ENCODE measurements at places on chromosomes 2 and 18.

GRCh38 chr2:74498500-74499266 lies 720 bp downstream of the LBX2 start:
- no peak for DNase-seq

GRCh38 chr2:121826036-121826435 lies 70.6 kb downstream of the TSN start:
- DNase-seq = no peak

GRCh38 chr2:174233771-174234275 lies 14.5 kb downstream of the OLA1 start:
- DNase-seq = no peak

- DNase-seq = no peak
These were observed 61.5 kb downstream of the BARD1 start for GRCh38 chr2:214747992-214748391.

DNA sequence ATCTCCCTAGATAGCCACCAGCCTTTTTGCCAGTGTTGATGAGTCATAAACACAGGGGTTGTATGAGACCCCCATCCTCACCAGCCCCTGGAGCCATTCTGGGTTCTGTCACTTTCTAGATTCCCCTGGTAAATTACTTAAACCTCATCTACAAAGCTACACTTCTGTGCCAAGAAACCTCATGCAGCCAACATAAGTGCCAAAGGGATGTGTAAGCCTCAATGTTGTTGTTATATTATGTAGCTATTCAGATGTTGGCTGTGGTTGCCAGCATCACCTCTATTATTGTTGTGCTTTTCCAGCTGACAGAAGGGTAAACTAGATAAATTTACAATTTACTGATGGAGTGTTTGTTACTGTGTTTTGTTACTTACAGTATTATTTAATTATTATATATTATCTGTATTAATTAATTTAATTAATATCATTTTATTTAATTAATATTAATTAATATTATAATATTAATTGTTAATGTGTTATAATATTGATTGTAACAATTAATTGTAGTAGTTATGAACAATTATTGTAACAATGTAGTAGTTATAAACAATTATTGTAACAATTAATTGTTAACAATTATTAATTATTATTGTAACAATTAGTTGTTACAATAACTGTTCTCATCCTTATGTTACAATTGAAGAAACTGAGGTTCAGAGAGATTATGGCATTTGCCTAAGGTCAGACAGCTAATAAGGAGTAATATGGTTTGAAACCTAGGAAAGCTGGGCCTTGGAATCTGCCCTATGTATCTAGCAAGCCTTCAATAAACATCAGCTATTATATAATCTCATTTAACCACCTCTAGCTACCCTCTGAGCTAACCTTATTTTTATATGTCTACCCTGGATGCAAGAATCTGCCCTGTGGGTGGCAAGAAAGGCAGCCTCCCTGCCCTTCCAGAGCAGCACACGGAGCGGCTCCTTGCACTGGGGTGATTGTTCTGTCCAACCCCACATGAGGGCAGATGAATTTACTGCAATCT lies 36.1 kb downstream of the PSTPIP2 start:
- no peak for DNase-seq

DNA sequence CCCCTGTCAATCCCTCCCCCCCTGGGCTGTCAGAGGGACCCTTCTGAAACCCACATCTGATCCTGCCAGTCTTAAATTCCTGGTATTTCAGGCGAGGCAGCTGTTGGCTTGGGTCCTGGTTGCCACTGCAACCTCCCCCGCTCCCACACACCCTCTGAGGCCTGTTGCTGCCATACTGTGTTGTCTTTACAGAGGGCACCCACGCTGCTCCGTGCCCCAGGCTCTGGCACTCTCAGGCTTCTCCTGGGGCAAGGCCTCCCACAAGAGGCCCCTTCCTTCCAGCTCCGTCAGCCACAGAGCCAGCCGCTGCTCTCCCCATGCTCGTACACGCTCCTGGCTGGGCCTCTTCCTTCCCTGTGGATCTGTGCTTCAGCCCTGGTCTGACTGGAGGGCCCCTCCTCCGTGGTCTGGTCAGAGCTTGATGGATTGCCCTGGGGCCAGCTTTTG lies 8.6 kb downstream of the CABLES1 start:
- no peak for DNase-seq

DNA sequence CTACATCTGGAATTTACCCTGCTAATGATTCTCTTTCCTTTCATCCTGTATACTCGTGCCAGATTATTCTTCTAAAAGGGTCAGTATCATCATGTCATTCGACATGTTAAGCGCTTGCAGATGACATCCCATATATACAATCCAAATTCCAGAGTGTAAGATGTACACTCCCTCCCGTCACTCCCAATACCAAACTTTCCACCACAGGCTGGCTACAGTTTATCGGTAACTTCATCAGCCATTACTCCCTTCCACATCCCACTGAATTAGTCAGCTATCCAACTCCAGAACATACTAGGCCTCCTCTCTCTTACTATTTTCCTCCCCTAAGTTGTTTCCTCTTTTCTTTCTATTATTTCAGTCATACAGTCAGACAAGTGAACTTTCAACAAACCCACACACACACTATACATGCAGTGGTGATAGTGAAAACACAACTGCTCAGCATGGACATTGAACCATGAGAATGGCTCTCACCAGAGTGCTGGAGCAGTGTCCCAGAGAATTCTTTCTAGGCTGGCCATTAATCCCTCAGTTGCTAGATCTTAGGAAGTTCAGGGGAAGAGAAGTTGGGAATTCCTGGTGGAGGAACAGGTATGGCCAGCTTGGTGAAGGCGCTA lies 10.6 kb upstream of the NMI start:
- DNase-seq = no peak

- no peak for DNase-seq
These were observed 592.7 kb downstream of the XIRP2 start for GRCh38 chr2:167480986-167481309.

- DNase-seq = no peak
These were observed 191.6 kb downstream of the SEPTIN10 start for GRCh38 chr2:109422071-109422757.

DNA sequence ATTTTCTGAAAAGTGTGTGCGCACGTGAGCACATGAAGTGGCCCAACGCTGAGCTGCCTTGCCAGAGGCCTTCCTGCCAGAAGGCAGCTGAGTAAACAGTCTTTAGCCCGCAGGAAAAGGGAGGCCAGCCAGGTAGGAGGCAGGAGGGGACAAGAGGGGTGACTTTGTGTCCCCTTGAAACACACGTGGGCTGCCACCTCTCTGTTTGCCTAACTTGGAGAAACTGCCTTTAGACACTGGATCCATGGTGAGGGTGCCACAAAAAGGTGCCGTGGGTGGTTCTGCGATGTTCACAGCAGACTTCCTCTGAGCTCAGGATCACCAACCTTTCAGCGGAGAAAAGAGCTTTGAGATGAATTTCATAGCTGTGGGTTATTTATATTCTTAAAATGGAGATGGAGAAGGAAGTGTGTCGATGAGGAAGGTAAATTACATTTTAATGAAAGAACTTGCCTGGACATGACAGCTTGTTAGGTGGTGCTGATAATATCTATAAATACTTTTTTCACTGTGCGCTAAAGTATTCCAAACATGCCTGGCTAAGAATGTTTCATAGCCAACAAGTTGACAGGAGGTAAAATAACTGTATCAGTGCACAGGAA lies 36.6 kb upstream of the ASB1 start:
- no peak for DNase-seq

- no peak for DNase-seq
These were observed 103.9 kb upstream of the ACVR1C start for GRCh38 chr2:157732596-157732995.

DNA sequence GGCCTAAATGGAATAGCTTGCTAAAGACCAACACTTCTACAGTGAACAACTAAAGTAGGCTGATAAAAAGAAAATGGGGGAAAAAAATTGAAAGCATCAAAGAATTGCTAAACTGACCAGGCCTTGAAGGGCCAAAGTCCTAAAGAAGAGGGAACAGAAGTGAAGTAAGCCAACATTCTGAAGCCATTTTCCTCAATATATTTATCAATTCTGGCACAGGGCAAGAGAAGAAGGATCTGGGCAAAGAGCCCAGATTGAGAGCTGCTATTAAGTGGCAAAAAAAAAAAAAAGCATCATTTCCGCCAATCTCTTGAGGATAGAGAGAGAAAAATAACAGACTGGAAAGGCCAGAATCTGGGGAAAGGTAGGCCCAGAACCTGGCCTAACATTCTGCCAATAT lies 25.7 kb downstream of the FANCL start:
- DNase-seq = no peak

DNA sequence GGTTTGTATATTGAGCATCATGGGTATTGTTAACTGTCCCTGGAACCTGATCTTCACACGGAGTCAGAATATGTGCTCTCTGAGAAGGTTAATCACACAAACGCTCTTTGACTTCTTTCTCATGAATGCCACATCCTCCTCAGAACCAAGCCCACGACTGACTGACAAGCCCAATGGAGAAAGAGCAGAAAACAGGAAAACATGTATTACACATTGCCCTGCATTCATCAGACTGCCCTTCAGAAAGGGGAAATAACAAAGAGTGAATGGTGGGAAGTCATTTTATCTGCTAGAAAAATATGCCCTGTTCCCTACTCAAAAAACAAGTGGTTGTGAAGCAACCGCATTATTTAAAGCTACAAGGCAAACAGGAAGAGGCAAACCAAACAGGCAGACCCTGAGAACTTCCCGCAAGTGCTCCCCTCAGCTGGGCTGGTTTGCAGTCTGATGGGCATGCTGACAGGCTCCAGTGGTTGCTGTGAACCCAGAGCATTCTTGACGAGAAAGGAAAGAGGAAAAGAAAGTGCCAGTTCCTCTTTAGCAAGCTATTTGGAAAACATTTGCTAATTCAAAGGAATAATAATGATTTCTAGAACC lies 172.9 kb upstream of the SETBP1 start:
- DNase-seq = peak; percentile 9

GRCh38 chr18:79300413-79300812 lies 95.3 kb upstream of the NFATC1 start:
- no peak for DNase-seq

GRCh38 chr2:139963863-139964355 lies 1183.7 kb upstream of the NXPH2 start:
- no peak for DNase-seq

GRCh38 chr2:140491876-140492275 lies 1638.9 kb downstream of the LRP1B start:
- no peak for DNase-seq

DNA sequence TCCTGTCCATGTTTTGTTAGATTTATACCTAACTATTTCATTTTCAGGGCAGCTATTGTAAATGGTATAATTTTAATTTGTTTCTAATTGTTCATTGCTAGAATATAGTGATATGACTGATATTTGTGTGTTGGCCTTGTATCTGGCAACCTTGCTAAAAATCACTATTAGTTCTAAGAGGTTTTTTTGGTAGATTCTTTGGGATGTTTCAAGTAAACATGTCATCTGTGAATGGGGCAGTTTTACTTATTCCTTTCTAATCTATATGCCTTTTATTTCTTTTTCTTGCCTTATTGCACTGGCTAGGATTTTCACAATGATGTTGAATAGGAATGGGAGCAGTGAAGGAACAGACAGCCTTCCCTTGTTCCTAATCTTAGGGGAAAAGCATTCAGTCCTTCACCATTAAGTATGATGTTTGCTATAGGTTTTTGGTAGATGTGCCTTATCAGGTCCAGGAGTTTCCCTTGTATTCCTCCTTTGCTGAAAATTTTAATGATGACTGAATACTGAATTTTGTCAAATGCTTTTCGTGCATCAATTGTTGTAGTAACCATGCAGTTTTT lies 41.7 kb downstream of the SNORC start:
- no peak for DNase-seq

GRCh38 chr2:95314598-95314963 lies 17.4 kb downstream of the KCNIP3 start:
- no peak for DNase-seq

DNA sequence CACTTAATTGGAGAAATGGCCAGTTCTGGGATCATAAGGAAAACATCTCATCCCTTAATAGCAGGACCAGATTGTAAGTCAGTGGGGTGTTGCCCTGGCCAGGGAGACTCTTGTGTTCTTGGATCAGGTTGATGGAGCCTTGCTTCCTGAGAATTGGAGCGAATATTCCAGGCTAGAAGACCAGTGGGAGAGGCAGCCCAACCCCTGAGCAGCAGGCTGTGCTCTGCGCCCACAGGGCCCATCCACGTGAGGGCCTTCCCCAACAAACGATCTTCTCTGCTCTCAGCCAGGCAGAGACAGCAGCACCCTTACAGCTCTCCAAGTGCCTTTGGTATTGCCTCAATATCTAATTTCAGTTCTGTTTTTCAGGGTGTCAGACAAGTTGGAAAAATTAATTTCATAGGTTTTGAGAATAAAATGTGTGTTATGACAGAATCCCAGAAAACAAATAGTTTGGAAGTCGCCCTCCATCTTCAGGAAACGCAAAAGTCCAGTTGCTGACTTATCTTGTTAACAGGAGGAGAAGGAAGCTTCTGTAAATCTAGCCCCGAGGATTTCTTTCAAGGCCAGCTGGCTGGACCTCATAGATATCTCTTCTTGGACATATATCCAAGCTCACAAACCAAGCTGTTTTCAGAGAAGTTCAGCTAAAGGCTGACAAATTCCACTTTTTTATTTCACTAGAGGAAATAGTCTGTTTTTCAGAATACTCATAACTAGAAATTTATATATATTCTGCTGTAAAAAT lies 105.5 kb downstream of the COPS8 start:
- DNase-seq = no peak

- DNase-seq = no peak
These were observed 54.1 kb downstream of the PDCL3 start for GRCh38 chr2:100616841-100617390.

- no peak for DNase-seq
These were observed 2.8 kb upstream of the GYPC start for GRCh38 chr2:126653109-126653508.

DNA sequence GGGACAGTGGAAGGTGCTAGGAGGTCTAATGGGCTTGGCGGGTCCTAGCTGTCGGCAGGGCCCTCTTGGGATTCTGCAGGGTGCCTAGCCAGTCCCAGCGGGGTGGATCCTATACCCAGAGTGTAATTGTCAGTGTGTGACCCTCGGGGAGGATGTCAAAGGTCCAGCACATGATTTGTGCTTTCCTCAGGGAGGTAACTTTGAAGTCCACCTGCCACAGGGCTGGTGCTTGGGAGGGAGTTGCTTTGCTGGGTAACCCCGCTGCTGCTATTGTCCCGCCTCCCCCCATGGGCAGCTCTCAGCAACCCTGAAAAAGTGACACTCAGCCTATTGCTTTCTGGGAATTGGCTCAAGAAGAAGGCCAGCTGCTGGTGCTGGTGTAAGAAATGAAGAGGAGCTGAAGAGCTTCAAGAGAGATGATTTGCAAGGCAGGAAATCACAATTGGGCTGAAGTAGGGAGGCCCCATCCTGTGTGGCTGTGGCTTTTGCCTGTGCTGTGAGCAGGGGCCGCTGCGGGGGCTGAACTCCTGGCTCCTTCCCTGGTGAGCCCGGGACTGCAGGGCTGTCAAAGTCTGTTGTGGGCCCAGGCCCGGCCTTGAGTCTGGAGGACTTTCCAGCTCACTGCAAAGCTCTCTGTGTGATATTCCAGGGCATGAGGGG lies 36.4 kb downstream of the EMILIN2 start:
- DNase-seq = no peak

DNA sequence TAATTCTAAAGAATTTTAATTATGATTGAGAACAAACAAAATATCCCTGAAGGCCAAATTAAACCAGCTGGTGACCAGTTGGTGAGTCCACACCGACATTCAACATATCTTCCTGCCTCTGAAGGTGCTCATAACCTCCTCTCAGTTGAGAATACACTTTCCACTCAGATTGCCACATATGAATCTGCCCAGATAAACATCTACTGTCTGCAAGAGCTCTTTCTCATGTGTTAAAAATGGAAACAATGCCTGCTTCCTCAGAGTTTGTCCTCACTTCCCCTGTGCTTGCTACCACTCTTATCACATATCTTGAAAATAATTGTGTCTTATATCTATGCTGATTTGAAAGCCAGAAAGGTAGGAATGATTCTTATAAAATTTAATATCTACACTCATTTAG lies 177.7 kb upstream of the GULP1 start:
- DNase-seq = no peak
